Activated CD4-positive, alpha-beta T cell treated with anti-CD3 and anti-CD28 coated beads for 24 hours (primary cell): ENCODE measurements at places on chromosomes 3 and 15.

- no peak for DNase-seq
Measured at GRCh38 chr15:33021806-33022389, 172.6 kb downstream of the FMN1 start.

- no peak for DNase-seq
Measured at GRCh38 chr3:23239211-23240068, 36.3 kb downstream of the UBE2E2 start.

- DNase-seq, result no peak
Measured at GRCh38 chr15:74626752-74627692, 11.4 kb downstream of the CLK3 start.

DNA sequence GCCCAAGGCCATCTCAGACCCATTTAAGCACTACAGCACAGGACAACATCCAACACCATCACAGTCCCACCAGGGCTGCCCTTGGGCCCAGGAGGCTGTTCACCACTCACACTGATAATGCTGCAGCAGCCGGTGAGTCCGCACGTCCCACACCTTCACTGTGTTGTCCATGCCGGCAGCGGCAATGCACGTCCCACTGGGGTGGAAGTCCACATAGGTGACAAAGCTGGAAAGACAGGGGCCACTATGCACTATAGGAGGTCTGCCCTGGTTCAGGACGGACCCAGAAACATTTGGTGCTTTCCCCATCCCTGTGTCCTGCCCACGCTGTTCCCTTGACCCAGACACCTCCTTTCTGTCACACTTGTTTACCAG is 8.5 kb downstream of the POC1A start:
- DNase-seq, result no peak

- DNase-seq, result no peak
Measured at GRCh38 chr15:29467091-29467490, 197.5 kb upstream of the NSMCE3 start.
